Upper lobe of right lung (tissue), 1 donor: ENCODE measurements at places on chromosomes 3 and 15. TPM values are rescaled to one million over a fixed set of nuclear protein-coding genes. Genes with fewer than 3 reads are reported as not detected.
A peak's percentile ranks its signal among the peaks of the same experiment; 100 is the strongest.

- no peaks in the 10 kb centered on the region for H3K27me3 ChIP-seq
- peaks cover 2% of the 10 kb centered on the region for H3K4me1 ChIP-seq
- no peak overlapping the region for H3K27ac ChIP-seq
- no peak for DNase-seq
- H3K4me3 ChIP-seq, result no peak overlapping the region
- no peaks in the 10 kb centered on the region for H3K36me3 ChIP-seq
Observed at GRCh38 chr15:55999658-56000057, 6.2 kb upstream of the NEDD4 start.

DNA sequence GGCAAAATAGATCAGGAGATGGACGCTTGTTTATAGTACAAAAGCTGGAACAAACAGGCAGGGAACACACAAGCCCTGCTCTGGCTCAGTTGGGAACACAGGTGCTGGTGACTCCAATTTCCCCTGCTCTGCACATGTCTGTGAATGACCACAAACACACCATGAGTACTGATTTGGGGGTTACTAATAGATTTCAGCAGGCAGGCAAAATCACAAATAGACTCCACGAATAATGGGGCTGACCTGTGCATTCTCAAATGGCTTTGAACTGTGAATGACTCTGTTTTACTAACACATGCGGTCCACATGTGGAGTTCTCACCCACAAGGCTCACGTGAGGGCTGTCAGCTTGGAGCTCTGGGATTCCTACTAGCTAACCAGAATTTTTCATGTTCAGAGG lies 3.9 kb downstream of the RTP3 start:
- no peaks in the 10 kb centered on the region for H3K27me3 ChIP-seq
- no peak overlapping the region for H3K27ac ChIP-seq
- peaks cover 4% of the 10 kb centered on the region for H3K4me1 ChIP-seq
- no peak for DNase-seq
- no peak overlapping the region for H3K4me3 ChIP-seq

DNA sequence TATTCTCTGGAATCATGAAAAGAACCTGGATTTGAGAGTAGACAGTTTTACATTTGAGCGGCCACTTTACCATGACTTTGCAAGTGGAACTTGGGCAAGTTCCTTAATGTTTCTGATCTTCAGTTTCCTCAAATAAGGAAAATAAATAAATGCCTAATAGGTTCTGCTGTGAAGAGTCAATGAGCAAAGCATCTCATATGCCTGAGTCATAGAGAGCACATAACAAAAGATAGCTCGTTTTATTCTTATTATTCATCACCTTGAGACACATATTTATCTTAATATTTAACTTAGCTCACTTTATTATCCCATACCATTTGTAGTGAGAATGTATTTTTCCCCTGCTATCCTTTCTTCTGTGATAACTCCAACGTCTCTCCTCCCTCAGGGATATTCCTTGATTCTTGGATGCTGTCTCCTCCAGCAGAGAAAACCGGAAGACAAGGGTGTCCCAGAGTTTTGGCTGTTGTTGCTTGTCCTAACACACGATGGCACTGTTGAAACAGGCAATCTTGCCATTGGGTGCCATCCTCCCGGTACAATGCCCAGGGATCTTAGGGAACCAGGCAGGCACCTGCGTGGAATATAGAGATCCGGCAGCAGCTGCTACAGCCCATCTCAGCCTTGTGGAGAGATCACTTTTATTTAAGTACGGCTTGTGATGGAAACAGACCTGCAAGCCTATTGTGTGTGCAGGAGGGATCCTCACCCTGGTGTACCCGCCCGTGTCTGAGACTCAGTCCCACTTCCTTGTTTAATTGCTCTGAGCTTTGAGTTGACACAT lies 33.3 kb upstream of the VPS33B start:
- no peaks in the 10 kb centered on the region for H3K4me1 ChIP-seq
- H3K4me3 ChIP-seq, result no peak overlapping the region
- H3K27me3 ChIP-seq, result peaks cover 39% of the 10 kb centered on the region

DNA sequence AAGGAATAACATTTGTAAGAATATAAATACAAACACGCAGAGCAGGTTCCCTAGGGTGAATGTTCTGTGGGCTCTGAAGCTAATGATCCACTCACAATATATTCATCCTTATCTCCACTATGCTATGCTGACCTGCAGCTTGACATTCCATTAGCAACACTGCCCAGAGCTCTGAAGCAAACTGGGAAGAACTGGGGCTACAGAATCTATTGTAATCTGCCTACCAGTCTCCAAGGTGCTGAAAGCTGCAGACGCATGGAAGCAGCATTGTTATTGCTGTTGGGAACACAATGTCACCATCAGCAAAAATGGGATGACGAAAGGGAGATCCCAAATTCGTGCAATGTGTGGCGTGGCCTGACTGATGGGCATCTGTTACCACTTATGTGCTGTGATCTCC lies 316.7 kb upstream of the RORA start:
- no peak overlapping the region for H3K4me3 ChIP-seq
- peaks cover 3% of the 10 kb centered on the region for H3K27me3 ChIP-seq
- no peak overlapping the region for H3K27ac ChIP-seq
- no peaks in the 10 kb centered on the region for H3K36me3 ChIP-seq

- H3K4me1 ChIP-seq, result peaks cover 22% of the 10 kb centered on the region
- DNase-seq, result peak; percentile 36
Observed at GRCh38 chr15:100108346-100108745, 233.4 kb downstream of the ADAMTS17 start.

- H3K27me3 ChIP-seq, result no peaks in the 10 kb centered on the region
- no peak for DNase-seq
- H3K4me1 ChIP-seq, result no peaks in the 10 kb centered on the region
- no peak overlapping the region for H3K4me3 ChIP-seq
- H3K36me3 ChIP-seq, result no peaks in the 10 kb centered on the region
- H3K27ac ChIP-seq, result no peak overlapping the region
Observed at GRCh38 chr15:39887832-39888231, 32.2 kb downstream of the GPR176 start.

GRCh38 chr3:82815417-82816058 lies 1054.1 kb upstream of the GBE1 start:
- H3K4me3 ChIP-seq, result no peak overlapping the region
- no peaks in the 10 kb centered on the region for H3K27me3 ChIP-seq
- no peaks in the 10 kb centered on the region for H3K36me3 ChIP-seq

DNA sequence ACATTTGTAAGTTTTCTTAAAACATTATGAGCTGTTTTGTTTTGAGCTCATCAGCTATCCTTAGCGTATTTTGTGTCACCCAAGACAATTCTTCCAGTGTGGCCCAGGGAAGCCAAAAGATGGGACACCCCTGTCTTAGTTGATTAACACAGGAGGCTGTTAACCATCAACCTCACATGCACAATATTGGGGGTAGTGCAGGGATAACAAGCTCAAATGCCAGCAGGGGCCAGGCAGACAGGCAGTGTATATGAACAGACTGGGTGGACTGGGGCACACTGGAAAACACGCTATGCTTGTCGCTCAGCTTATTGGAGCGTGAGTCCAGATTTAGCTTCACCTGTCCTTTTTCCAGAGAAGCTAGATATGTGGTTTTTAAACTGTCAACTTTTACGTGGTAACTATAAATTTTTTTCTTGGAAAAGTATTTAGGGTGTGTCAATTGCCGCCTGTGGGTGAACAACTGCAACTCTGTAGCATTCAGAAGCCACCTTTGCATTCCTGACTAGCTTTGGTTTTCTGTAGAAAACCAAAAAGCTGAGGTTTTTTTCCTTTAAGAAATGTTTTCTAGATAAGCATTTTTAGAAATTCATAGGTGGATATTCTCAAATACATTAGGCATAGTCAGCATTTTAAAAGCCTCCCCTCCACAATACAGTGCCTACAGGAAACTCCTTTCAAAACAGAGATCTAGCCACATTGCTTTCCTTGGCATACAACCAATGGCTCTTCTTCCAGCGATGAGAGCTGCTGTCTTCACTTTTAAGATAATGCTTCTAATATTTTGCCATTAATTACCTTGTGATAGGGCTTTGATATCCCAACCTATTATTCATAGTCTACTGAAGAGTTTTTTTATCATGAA lies 14.6 kb downstream of the PSMD6 start:
- H3K36me3 ChIP-seq, result peaks cover 100% of the 10 kb centered on the region
- no peaks in the 10 kb centered on the region for H3K4me1 ChIP-seq
- no peak overlapping the region for H3K27ac ChIP-seq
- H3K27me3 ChIP-seq, result no peaks in the 10 kb centered on the region
- no peak overlapping the region for H3K4me3 ChIP-seq

DNA sequence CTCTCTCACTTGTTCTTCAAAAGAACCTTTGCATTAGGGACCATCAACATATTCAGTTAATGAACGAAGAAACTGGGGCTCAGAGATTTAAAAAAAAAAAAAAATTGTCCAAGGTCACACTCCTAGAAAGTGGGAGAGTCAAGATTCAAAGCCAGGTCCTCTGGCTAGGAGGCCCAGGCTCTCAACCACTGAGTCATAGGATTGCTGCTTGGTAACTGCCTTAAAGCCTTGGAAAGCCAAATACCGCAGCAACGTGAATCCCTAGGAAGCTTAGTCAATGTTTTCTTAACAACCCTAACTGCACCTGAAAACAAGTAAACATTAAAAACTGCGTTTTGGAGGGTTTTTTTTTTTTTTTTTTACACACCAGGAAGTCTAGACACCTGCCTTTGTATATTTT lies 156.8 kb downstream of the WNT5A start:
- no peak overlapping the region for H3K4me3 ChIP-seq
- H3K36me3 ChIP-seq, result no peaks in the 10 kb centered on the region
- DNase-seq, result no peak
- peak overlapping the region; percentile 55 for H3K27ac ChIP-seq
- H3K27me3 ChIP-seq, result no peaks in the 10 kb centered on the region

DNA sequence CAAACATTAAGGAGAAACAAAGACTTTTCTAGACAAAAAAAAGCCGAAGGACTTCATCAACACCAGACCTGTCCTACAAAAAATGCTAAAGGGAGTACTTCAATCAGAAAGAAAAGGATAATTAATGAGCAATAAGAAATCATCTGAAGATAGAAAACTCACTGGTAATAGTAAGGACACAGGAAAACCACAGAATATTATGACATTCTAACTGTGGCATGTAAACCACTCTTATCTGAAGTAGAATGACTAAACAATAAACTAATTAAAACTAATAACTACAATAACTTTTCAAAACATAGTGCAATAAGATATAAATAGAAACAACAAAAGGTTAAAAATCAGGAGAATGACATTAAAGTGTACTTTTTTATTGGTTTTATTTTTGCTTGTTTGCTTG lies 584.5 kb upstream of the CCDC54 start:
- H3K4me1 ChIP-seq, result no peaks in the 10 kb centered on the region
- DNase-seq, result no peak
- no peak overlapping the region for H3K27ac ChIP-seq
- H3K4me3 ChIP-seq, result no peak overlapping the region

DNA sequence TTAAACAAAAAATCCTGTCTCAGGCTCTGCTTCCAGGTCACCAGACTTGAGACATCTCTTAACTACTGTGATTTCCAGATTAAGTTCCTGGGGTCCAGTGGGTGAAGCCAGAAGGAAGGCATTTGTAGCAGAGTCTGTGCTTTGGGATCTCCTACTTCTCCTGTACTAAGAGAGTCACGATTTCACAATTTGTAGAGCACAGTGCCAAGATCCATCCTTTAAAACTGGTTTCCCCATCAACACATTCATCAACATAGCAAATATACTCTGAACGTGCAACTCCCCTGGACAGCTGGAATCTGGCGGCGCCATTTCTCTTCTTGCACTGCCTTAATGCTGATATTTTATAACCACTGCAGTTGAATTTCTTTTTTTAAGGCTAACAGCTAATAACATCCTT lies 33.2 kb downstream of the CDCP1 start:
- no peak for DNase-seq
- no peaks in the 10 kb centered on the region for H3K4me1 ChIP-seq
- no peak overlapping the region for H3K4me3 ChIP-seq

DNA sequence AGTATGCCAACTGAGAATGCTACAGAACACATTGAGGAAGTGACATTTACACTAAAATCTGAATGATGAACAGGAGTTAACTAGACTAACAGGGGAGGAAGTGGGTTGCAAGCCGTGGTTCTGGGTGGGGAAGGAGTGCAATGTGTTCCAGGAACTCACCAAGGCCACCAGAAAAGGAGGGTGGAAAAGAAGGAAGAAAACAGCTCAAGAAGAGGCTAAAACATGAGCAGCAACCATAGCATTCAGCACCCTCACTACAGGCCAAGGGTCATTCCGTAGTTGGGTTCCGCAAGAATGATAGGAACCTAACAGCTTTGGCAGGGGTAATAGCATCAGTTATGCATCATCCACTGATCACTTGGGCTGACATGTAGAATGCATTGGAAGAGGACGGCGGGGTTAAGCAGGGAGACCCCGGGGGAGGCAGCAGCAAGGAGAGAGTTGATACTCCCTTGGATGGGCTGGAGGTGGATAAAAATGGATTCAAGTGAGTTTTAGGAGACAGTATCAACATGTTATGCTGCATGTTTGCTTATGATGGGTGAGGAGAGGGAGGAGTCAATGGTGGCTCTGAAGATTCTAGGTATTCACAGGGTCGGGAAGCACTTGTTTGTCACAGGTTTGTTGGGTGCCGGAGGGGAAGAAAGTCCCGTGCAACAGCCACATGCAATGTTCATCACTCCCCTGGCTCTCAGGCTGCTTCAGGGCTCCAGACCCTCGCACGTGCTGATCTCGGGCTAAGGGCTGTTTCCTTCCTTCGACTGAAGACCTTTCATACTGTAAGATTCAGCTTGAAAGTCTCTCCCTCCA lies 53.2 kb downstream of the LIPC start:
- H3K36me3 ChIP-seq, result no peaks in the 10 kb centered on the region
- no peaks in the 10 kb centered on the region for H3K4me1 ChIP-seq
- H3K27me3 ChIP-seq, result no peaks in the 10 kb centered on the region
- H3K27ac ChIP-seq, result peak overlapping the region; percentile 26
- H3K4me3 ChIP-seq, result no peak overlapping the region

DNA sequence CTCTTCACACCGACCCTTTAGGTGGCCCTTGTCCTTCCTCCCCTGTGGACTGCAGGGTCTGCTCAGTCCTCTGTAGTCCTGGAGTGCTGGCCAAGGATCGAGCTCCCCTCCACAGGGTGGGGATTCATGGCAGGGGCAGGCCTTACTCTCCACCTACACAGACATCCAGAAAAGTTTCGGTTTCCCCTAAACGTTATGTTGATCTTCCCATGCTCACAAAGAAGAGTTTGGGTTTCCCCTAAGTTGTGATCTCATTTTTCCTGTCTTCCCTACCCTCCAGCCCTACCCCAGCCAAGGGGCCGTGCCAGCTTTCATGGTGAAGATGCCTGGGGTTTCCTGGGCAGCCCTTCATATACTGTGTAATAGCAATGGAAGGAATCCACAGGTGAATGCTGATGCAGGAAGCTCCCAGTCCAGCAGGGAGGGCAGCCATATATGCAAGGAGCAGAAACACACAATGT lies 10.3 kb downstream of the STOML1 start:
- no peak overlapping the region for H3K4me3 ChIP-seq
- no peak for DNase-seq
- no peaks in the 10 kb centered on the region for H3K27me3 ChIP-seq
- peak overlapping the region; percentile 90 for H3K27ac ChIP-seq

- no peaks in the 10 kb centered on the region for H3K27me3 ChIP-seq
- no peak overlapping the region for H3K27ac ChIP-seq
- H3K36me3 ChIP-seq, result no peaks in the 10 kb centered on the region
- no peaks in the 10 kb centered on the region for H3K4me1 ChIP-seq
Observed at GRCh38 chr3:162525771-162526170, 1029.2 kb downstream of the OTOL1 start.

Gene THOC7
- total RNA-seq, result 46.9 TPM

Gene RPL39L
- total RNA-seq, result 3.9 TPM

Gene TF
- 1.3 TPM for total RNA-seq

Gene ALDH1A2
- 27.3 TPM for total RNA-seq

Gene TKT
- 432 TPM for total RNA-seq
